Tibial artery (tissue), 4 donors: ENCODE measurements at places on chromosomes 7 and 10.
A peak's percentile ranks its signal among the peaks of the same experiment; 100 is the strongest.

DNA sequence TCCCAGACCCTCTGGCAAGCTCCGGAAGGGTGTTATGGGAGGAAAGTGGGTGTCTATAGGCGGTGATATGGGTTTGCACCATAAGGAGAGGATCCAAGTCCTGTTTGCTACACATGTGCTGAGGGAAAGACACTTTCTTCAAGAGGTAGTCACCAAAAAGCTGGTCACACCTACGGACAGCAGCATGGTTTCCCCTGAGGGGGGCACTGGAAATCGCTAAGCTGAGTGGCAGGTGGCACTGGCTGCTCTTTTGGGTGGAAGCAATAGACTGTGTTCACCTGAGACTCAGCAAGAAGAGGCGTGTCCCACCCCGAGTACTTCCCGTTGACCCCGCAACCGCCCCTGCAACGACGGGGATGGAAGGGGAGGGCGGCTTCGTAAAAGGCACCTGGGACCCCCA lies 1.8 kb upstream of the FOXI2 start:
- DNase-seq, result no peak

GRCh38 chr10:31099664-31100063 lies 68.0 kb upstream of the ZNF438 start:
- no peak for DNase-seq

GRCh38 chr7:527723-528122 lies 8.1 kb upstream of the PDGFA start:
- no peak for DNase-seq

GRCh38 chr10:13104697-13105096 lies 4.7 kb downstream of the OPTN start:
- DNase-seq, result no peak

DNA sequence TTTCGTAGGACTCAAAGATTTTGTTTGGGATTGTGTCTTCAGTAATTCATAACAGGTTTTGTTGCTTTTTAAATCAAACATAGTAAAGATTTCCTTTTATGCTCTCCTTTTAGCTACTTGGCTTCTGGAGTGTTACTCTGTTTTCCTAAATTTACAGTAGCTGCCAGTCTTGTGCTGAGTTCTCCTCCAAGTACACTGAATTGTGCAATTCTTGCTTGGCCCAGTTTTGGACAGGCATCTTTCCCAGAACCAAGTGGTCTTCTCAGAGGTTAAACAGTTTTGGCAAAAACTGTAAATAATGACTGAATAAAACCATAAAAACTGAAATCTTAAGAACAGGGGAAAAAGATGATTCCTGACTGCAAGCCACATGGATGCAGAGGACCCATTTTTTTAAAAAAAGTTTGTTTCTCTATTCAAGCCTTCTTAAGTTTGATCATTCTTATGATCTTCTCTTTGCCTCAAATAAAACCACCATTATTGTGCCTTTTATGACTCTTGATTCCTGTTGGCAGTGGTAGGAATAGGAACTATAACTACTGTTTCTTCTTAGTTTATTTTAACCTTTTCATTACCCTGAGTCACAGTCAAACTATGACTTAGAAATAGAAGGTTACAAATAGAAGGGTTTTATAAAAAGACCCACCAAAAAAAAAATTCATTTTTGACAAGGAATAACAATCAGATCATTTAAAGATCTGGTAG lies 88.0 kb downstream of the MDFIC start:
- DNase-seq, result peak; percentile 76

GRCh38 chr10:65719790-65720189 lies 1206.0 kb upstream of the LRRTM3 start:
- no peak for DNase-seq

GRCh38 chr7:25859412-25860274 lies 292.4 kb upstream of the NFE2L3 start:
- no peak for DNase-seq

DNA sequence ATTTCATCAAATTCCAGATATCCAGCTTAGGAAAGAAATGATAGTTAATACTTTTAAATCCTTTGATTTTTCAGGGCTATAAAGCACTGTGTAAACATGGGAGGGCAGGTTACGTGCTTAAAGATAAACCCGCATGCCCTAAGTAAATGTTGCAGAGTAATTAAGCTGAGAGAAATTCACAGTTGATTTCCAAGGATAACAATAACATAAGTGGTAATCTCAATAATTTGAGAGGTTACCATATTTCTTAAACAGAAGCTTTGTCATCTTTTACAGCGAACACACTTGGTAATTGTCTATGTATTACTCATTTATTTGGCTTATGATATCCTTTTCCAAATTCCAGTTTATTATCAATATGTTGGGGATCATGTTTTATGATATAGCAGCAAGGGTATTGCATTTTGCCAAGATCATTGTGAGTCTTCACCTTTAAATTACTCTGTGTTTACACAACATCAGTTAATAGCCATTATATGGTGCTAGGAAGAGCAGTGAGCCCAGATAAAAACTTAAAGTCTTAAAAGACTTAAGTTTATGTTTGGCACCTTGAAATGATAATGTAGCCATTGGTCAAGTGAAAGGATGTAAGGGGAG lies 15.4 kb downstream of the MGAM start:
- DNase-seq, result no peak

- DNase-seq, result no peak
These were observed 34.8 kb upstream of the TNPO3 start for GRCh38 chr7:129089521-129090212.

DNA sequence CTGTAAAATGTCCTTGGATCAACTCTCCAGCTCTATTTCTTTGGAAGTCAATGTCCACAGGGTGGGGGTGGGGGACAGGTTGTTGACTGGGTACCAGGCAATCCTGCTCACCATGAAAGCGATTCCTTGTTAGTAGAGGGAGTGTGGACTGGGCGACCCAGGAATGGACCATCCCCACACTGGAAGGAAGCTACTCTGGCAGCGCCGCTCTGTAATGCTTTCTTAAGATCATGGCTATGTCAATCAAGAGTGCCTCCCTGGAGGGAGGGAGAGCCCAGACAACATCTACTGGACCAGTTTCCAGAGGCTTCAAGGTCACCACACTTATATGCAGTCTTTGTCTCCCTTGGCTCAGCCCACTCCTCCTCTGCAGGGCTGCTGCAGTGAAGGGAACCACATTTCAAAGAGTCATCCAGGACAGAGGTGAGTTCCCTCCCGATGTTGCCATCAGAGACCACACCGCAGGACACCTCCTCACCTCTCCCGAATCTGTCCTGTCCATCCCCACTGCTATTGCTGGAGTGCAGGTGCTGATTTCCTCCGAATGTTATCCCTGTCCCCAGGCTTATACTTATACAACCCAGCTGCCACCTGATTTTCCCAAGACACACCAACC lies 6.9 kb downstream of the GIMAP5 start:
- no peak for DNase-seq

- no peak for DNase-seq
These were observed 114.3 kb downstream of the TBXAS1 start for GRCh38 chr7:139943401-139943800.

DNA sequence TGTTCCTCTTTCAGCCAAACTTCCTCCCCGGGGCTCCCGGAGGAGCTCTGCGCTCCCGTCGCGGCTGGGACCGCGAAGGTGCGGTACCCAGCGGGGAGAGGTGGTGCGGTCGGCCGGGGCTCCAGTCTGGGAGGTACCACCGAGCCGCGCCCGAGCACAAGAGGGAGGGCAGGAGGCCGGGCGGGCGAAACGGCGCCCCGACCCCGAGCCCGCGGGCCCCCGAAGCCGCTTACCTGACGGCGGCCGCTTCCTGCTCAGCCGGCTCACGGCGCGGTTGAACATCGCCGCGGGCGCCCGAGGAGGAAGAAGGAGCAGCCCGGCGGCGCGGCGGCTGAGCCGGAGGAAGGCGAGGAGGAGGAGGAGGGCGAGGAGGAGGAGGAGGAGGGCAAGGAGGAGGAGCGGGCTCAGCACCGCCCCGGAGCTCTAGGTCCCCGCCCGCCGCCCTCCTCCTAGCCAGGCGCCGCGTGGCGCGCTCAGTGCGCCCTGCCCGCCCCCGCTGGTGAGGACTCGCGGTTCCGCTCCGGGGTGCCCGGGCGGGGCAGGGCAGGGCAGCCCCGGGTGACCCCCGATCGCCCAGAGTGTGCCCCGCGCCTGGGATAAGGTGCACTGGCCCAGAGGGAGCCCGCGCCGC lies at the start of gene RGS10:
Gene RGS10 (minus strand): TSS at position 363 of the 631 bp plus-strand sequence. CDS start 81 bp downstream, at position 282.
- peak; percentile 82 for DNase-seq

DNA sequence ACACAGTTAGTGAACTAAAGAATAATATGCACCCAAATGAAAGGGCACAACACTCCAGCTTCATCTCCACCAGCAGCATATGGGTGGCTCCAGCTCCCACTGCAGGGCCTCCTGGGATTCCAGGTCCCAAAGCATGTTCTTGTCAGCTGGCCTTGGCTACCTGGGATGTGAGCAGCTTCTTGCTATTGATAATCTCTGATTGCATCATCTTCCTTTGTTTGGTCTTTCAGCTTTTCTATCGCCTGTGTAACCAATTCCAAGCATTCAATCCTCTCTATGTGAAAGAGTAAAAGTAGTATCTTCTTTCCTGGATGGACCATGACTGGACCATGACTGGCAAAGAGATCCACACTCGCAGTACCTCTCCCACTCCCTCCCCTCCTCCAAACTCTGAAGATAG lies 333.9 kb upstream of the GLI3 start:
- no peak for DNase-seq

DNA sequence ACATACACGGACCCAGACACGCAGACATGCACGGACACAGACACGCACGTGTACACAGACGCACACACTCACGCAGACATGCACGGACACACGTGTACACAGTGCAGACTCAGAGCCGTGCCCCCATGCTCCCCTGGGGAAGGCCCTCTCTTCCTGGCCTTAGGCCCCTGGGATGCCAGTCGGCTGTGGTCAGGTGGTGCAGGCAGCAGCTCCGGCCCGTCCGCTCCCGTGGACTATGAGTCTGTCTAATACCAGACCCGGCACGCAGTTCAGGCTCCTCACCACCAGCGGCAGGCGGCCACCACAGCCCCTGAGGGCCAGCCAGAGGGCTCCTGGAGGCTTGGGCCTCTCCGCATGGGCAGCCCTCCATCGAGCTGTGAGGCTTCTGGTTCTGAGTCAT lies 52.0 kb upstream of the NKX6-2 start:
- DNase-seq, result no peak

GRCh38 chr7:97851683-97852082 lies 20.5 kb downstream of the ASNS start:
- no peak for DNase-seq

DNA sequence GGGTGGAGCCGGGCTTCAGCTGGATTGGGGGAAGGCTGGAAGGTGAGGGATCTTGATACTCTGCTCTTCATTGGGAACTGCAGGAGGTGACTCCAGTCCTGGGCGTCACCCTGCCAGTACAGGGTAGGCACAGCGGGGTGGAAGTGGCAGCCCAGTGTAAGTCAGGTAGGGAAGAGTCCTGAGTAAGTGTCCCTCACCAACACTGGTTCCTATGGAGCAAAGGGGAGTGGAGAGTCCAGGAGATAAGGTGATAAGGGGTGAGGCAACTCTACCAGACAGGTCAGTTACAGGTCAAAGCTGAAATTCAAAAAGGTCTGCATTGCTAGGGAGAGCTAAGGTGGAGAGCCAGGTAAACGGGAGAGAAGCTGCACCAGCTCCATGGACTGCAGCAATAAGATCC lies 145.6 kb upstream of the NFE2L3 start:
- DNase-seq, result no peak

- DNase-seq, result no peak
These were observed 50.0 kb upstream of the KMT2E start for GRCh38 chr7:104963991-104964385.

DNA sequence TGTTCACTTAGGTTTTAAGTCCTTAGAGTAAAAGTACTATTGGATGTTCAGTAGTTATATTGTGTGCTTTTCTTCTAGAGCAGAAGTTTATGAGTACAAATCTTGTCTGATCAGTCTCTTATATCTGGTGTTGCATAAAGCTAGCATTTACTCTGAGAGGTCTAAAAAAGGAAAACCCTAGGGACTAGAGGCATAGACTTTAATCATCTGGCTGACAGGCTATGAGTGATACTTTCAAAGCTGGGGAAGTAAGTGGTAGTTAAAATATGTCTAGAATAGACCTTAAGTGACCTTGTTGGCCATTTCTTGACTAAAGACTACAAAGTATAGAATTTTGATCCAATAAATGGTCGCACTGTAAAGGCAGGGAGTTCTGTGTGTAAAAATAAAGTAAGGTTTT lies 32.9 kb upstream of the PHYHIPL start:
- DNase-seq, result no peak

DNA sequence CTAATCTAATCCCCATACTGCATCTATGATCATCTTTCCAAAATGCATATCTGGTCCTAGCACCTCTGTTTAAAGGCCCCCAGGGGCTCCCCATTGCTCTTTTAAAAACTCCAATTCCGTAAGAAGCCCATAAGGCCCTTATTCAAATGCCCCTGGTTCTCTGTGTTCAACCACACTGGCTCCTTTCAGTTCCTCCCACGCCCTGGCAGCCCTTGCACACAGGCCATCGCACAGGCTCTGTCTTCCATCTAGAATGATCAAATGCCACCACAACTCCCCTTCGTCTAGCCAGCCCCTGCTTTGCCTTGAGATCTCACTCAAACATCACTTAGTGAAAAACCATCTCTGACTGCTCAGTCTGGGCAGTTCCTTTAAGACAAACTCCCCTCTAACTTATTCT lies 112.9 kb upstream of the LYZL2 start:
- no peak for DNase-seq

GRCh38 chr10:30127120-30127541 lies 67.7 kb upstream of the JCAD start:
- DNase-seq, result no peak

- no peak for DNase-seq
These were observed 19.4 kb downstream of the MAGI2 start for GRCh38 chr7:79434098-79434497.

GRCh38 chr10:16478801-16479200 lies 42.0 kb downstream of the PTER start:
- DNase-seq, result no peak

DNA sequence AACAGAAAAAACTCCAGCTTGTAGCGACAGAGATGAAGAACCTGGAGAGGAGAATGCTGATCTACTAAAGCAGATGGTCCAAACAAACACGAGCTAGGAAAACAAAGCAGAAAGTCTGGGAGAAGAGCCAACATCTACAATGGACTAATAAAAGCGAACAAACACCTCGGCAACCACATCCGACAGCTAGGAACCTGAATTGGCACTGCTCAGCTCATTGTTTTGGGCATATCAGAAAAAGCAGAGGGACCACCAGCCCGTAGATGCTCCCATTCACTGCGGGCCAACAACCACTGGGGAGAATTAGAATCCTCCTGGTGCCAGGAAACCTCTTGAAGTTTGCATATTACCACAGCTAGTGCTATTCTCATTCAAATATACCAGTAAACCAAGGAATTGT lies 204.7 kb downstream of the NXPH1 start:
- no peak for DNase-seq

DNA sequence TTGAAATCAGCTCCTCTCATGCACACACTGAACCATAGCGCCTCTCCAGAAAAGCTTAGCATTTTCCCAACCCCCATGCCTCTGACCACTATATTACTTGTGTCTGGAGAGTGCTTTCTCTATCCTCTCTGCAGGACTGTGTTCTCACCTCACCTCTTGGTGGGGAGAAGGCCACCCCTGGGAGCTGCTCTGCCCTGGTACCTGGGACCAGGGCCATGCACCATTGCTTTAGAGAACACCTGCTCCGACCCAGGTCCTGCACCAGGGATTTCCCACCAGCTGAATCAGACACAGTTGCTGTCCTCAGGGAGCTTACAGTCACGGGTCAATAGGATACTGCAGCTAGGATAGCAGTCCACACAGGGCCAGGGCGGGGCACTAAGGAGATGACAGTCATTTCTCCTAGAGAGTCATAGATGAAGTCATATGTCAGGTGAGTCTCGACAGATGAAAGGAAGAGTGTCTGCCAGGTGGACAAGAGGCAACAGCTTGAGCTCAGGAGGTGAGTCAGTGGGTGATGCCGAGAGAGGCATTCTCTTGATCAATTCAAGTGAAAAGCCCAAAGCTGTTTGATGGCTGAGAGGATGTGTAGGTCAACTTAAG lies 619 bp upstream of the LMTK2 start:
- DNase-seq, result no peak
